Caki2 (cell line): ENCODE measurements at places on chromosomes 11 and 22.

DNA sequence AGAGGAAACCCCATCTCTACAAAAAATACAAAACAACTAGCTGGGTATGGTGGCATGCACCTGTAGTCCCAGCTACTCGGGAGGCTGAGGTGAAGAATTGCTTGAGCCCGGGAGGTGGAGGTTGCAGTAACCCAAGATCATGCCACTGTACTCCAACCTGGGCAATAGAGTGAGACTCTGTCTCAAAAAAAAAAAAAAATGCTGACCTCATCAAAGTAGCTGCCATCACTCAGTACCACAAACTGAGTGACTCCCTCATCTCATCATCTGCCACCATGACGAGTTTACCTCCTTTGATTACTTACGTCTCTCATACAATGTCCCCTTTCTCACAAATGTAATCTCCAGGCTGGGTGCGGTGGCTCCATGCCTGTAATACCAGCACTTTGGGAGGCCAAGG is 117.2 kb upstream of the CLPB start:
- no peak for DNase-seq

GRCh38 chr22:38881997-38882879 is 10.2 kb upstream of the CBX6 start:
- DNase-seq = no peak

DNA sequence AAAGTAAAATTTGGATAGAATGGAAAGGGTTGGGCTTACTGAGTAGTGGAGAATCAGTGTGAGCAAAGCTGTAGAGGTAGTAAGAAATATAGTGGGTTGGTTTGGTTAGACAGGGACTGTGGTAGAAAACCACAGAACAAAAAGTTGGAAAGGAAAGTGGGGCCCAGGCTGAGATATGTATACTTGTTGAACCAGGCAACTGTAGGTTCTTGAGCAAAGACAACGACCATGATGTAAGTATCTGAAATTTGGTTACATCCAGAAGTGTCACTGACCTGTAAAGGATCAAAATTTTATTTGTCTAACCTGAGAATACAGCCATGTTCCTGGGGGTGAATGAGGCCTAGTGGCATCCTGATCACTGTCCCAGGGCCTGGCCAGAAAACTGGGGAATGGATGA is 114.1 kb downstream of the STIM1 start:
- DNase-seq = no peak

- no peak for DNase-seq
Measured at GRCh38 chr11:132087148-132087547, 716.7 kb downstream of the NTM start.

GRCh38 chr22:45499746-45500145 is 2.9 kb upstream of the FBLN1 start:
- DNase-seq = no peak

- DNase-seq = no peak
Measured at GRCh38 chr11:26043665-26044064, 288.3 kb upstream of the ANO3 start.

DNA sequence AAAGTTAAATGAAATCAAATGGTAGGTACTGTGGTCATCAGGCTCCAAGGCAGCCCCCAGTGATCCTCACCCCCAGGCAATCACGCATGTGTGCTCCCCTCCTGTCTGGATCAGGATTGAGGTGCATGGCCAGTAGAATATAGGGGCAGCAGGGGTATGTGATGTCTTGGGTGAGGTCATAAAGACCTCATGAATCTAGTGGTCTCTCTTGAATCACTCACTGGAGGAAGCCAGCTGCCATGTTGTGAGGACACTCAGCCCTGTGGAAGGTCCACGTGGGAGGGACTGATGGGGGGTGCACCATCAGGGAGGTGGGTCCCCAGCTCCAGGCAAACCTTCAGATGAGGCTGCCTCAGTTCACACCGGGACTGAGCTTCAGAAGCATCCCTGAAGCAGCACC is 6.8 kb upstream of the IL17REL start:
- no peak for DNase-seq

DNA sequence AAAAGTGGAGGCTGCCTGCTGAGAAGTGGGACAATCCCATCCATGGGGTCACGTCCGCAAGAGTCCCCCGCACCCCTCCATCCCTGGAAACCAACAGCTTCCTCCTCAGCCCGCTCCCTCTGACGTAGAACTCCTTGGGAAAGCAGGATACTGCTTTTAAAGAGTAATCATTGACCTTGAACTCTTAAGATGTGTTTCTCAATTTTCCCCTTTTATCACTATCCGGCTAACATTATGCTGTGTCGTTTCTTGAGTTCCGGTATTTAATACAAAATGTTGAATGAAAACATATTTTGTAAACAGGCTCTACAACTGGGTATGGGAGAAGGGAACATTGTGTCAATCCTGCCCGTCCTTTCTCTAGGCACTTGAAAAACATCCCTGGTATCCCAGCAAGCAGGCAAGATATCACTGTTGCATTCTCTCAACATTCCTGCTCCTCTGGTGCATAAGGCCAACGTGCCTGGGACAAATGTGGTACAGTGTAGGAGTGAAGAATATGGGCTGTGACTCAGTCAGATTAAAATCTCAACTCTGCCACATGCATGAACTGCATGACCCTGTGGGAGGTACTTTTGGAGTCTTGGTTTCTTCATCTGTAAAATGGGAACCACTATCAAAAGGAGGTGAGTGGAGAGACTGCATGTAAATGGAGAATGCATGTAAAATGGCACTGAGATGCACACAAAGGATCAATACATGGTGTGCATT is 52.8 kb downstream of the WT1 start:
- no peak for DNase-seq

DNA sequence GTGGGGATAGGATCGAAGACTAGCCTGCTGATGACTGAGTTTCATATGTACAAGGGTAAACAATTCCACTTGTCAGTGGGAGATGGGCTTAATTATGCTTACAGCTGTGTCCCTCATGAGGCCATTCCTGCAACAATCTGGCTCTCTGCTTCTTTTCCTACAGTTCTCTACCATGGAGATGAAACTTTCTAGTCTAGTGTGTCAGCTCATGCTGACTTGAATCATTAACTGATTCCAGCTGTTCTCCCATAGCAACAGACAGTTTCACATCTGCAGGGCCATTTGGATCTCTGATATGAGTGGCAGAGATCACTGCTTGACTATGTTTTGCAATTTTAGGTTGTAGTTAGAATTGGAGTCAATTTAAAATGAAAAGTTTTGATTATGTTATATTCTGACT is 1251.7 kb upstream of the RAG2 start:
- no peak for DNase-seq

- DNase-seq = no peak
Measured at GRCh38 chr11:17012179-17012578, 2.0 kb downstream of the PLEKHA7 start.

DNA sequence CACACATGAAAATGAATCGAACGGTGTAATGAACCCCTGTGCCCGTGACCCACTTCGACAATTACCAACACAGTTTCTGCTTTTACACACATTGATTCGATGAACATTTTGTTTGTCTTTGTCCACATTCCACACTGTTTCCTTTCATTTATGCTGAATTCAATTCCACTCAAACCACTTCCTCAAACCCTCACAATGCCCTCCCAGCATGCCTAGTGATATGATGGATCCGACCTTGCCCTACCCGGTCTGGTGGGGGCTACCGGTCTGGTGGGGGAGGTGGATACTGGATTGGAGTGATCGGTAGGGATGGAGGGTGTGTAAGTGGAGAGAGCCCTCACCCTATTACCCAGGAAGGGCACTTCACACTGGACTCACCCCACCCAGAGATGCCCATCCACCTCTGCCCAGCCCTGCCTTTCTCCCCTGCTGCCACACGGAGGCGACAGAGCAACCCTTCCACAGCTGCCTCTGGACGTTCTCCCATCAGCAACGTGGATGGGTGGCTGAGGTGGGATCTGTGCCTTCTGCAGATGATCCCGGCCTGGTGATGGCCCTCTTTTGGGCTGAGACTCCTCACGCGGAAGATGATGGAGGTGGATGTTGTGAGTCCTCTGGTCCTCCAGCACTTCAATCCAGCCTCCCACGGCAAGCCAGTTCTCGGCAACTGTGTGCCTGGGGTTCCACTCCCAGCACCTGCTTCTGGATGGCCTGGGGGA is 33.0 kb upstream of the P2RY2 start:
- peak; percentile 43 for DNase-seq

GRCh38 chr22:37121887-37122591 is 12.5 kb upstream of the TMPRSS6 start:
- peak; percentile 21 for DNase-seq

DNA sequence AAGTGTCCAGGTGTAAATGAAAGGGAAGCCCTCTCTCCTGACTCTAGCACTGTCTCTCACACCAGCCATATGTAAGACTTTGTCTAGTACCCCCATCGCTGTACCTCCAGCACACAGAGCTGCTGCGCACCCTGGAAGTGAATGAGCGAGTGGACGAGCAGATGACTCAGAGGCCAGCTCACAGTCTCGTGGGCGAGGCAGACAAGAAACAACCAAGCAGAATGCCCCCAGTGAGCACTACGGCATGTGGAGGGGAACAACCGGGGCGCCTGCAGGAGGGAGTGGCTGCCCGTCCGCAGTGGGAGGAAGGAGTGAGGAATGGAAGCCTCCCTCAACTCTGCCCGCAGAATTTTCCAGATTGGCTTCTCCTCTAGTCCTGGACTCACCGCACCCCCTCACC is 46.4 kb downstream of the MCM5 start:
- DNase-seq = peak; percentile 88

- DNase-seq = no peak
Measured at GRCh38 chr22:46287873-46288751, 8.6 kb upstream of the GTSE1 start.

DNA sequence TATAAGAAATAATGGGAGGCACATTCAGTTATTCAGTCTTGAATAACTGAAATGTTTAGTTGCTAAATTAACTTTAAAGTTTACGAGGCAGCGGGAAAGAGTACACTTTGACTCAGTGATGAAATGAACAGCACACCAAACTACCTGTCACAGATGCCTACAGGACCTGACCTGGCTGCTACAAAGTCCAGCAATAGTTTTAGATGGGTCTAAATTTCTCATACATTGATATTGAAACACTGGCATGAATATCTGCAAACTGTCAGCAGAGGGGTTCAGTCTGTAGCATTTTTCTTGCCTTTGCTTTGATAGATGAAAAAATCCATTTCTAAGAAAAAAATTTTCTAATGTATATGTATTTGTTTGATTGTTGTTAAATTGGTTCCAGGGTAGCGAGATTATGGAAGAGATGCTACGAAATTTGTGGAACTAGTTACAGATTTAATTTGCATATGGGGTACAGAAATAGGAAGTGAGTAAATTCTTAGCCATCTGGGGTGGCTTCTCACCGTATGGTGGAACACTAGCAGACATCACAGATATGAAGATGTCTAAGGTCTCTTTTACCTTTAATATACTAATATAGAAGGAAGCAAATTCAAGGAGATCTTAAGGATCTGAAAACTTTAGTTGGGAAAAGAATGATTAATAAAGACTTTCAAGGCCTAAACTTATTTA is 20.8 kb upstream of the GAB2 start:
- no peak for DNase-seq

- DNase-seq = no peak
Measured at GRCh38 chr11:105732611-105733010, 122.7 kb downstream of the GRIA4 start.

DNA sequence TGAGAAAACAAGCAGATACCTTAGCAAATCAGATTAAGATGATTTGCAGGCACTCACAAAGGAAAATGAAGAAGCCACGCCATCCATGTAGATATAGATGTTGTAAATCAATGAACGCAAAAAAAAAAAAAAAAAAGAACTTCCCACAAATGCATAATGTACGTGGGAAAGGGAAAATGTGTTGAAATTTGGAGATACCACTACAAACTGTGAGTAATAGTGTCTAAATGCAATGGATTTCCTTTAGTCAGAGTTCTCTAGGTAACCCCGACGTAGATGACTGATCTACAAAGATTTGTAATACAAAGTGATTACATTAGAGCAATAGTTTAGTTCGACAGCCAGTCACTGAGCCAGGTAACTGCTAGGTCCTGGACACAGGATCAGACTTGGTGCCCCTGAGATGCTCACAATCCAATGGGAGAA is 783 bp upstream of the ANKRD54 start:
- no peak for DNase-seq

- DNase-seq = peak; percentile 73
Measured at GRCh38 chr11:65891219-65892136, 1.0 kb downstream of the CCDC85B start.

DNA sequence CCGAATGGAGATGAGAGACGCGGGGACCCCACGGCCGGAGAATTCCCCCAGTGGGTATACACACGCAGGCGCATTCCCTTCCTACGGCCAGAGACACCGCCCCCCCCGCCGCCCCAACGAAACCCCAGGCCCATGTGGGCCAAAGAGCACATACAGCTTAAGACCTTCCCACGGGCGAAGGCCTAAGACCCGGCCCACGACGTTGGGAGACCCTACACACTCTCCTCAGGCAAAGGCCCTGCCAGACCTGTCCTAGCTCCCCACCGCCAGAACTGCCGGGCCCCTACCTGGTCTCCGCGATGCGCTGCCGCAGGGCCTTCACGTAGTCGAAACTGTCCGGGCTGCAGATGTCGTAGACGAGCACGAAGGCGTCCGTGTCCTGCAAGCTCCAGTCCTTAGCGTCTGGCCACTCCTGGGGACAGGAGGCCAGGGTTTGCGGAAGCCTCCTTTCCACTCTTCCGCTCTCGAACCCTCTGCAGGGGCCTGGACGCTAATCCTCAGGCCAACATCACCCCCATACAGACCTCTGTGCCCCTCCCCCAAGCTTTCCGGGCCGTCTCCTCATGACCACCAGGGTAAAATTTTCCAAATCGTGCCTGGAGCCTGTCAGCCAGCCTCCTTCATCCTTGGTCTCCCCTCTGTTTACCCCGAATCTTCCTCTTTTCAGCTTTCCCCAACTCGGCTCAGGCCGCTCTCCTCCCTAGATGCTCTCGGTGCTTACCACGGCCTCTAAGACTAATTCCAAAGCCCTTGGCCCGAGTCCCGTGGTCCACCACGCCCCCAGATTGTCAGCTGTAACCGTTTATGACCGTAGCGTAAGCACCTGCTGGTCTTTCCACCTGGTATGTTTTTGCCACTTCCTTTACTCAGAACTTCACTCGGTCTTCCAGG is 1.7 kb downstream of the RASL10A start:
- DNase-seq = no peak

- DNase-seq = no peak
Measured at GRCh38 chr11:78196661-78197091, 8.0 kb downstream of the USP35 start.

GRCh38 chr11:80719292-80719646 is 1278.4 kb upstream of the TENM4 start:
- DNase-seq = no peak

DNA sequence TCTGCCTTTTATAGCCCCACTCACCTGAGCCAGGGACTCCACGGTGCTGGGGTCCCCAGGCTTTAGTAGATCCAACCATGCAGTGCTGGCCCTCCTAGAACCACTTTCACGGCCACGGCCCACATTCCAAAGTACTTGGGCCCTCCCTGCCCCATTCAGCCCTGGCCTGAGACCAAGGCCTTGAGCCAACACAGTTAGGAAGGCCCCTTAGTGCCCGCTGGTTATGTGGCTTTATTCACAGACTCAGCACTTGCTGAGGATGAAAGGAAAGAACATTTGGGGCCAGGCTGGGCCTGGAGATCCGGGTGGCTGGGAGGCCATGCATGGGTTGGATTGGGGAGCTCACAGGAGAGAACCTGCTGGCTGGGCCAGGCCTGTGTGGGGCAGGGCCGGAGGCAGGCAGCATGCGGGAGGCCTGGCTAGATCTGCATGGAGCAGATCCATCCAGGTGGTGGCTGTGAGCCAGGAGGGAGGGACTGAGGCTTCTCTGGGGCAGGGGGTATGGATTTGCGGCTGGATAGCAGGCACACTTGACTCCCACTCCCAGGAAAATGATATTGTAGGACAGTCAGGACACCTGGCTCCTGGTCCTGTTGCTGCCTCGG is 12.6 kb downstream of the CHRM1 start:
- no peak for DNase-seq
